ENCODE measurements at places on chromosomes 6 and 20. TPM values are rescaled to one million over a fixed set of nuclear protein-coding genes. Genes with fewer than 3 reads are reported as not detected.

- no peak for DNase-seq
- H3K36me3 ChIP-seq = no peaks in the 10 kb centered on the region
- no peak overlapping the region for H3K4me3 ChIP-seq
- no peaks in the 10 kb centered on the region for H3K4me1 ChIP-seq
- H3K27ac ChIP-seq = no peak overlapping the region
These were observed 18.5 kb downstream of the CUL9 start for GRCh38 chr6:43200541-43200940.

DNA sequence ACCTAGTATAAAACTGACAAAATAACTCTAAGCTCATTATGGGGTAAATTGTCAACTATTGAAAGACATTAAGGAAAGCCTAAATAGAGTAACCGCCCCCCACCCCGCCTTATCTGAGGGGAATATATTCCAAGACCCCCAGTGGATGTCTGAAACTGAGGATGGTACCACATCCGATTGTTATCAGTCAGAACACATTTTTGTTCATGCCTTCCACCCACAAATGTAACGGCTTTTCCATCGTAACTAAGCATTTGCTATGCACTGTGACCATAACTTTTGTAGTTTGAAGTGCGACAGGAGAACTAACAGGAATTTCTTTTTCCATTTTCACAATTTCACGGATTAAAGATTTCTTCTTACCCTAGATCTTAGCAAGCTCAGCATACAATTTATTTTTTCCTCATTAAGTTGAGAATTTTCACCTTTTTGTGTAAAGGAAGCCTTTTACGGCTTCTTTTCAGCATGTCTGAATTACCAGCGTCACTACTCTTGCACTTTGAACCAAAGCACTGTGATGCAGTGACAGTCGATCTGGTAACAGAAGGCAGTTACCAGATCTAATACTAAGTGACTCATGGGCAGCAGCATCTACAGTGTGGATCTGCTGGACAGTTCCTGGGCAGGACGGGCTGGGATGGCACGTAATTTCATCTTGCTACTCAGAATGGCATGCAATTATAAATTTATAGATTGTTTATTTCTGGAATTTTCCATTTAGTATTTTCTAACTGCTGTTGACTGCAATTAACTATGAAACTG, 11.8 kb downstream of the CFAP61 start:
- no peaks in the 10 kb centered on the region for H3K36me3 ChIP-seq
- no peak overlapping the region for H3K4me3 ChIP-seq
- H3K4me1 ChIP-seq = no peaks in the 10 kb centered on the region
- DNase-seq = no peak
- H3K27ac ChIP-seq = no peak overlapping the region
- H3K27me3 ChIP-seq = no peaks in the 10 kb centered on the region

GRCh38 chr20:54648421-54649142, 173.2 kb downstream of the DOK5 start:
- no peaks in the 10 kb centered on the region for H3K36me3 ChIP-seq
- no peak for DNase-seq
- no peak overlapping the region for H3K4me3 ChIP-seq

DNA sequence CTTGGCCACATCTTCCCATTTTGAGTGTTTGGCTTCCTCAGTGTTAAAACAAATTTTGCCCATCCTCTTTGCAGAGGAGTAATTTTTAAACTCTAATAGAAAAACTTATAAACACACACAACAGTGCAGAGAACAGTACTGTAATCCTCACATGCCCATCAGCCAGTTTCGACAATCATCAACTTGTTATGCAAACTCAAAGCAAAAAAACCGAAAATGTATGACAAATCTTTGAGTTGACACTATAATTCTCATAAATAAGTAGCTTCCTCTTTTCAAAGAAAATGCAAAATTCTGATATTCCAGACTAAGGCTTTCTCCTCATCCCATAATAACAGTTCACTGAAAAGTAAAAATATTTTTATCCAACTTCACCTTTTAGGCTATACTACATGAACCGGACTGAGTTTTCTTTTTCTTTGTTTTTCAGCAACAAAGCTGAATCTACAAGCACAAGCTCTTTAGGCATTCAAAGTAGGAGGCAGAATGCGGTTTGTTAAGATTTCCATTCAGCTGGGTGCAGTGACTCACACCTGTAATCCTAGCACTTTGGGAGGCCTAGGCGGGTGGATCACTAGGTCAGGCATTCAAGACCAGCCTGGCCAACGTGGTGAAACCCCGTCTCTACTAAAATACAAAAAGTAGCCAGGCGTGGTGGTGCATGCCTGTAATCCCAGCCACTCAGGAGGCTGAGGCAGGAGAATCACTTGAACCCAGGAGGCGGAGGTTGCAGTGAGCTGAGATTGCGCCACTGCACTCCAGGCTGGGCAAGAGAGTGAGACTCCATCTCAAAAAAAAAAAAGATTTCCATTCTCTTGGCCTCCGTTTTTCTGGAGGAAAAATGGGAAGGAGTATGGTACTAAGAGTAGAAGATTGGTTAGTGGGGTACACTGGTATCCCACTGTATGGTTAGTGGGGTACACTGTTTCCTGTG, 74.8 kb downstream of the GCNT2 start:
- DNase-seq = no peak
- no peak overlapping the region for H3K27ac ChIP-seq
- H3K36me3 ChIP-seq = no peaks in the 10 kb centered on the region
- H3K4me1 ChIP-seq = no peaks in the 10 kb centered on the region
- no peak overlapping the region for H3K4me3 ChIP-seq

DNA sequence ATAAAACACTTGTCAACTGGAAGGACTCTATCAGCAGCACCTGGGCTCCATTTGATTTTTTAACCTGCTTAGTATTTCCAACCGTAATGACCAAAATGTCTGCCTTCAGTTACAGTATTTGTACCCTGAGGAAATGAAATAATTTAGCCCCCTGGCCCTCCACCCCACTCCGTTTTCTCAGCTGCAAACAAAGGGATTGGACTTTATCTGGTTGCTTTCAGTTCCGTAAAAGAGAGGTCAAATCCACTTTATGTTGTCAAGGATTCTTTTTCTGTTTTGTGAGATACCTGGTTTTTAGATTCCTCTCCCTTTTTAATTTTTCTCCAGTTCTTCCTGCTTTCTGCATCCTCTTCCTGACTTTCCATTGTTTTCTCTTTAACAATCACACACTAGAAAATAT, 64.4 kb upstream of the BMP2 start:
- no peaks in the 10 kb centered on the region for H3K36me3 ChIP-seq
- no peak overlapping the region for H3K4me3 ChIP-seq
- peaks cover 3% of the 10 kb centered on the region for H3K27me3 ChIP-seq
- no peak overlapping the region for H3K27ac ChIP-seq

- no peaks in the 10 kb centered on the region for H3K36me3 ChIP-seq
- H3K4me1 ChIP-seq = no peaks in the 10 kb centered on the region
- H3K27ac ChIP-seq = no peak overlapping the region
These were observed 284.8 kb downstream of the BTBD9 start for GRCh38 chr6:38354905-38355304.

GRCh38 chr6:122733259-122733658, 46.3 kb upstream of the FABP7 start:
- H3K4me3 ChIP-seq = no peak overlapping the region
- no peak overlapping the region for H3K27ac ChIP-seq

GRCh38 chr20:35994994-35995453, 26.6 kb downstream of the CNBD2 start:
- no peaks in the 10 kb centered on the region for H3K36me3 ChIP-seq
- DNase-seq = peak; percentile 63
- no peak overlapping the region for H3K4me3 ChIP-seq

GRCh38 chr6:130513770-130514169, 148.0 kb downstream of the TMEM200A start:
- DNase-seq = no peak
- H3K4me3 ChIP-seq = no peak overlapping the region
- H3K4me1 ChIP-seq = peaks cover 35% of the 10 kb centered on the region
- peak overlapping the region; percentile 62 for H3K27ac ChIP-seq

GRCh38 chr20:58791286-58791685, 59.4 kb downstream of the GNAS-AS1 start:
- H3K36me3 ChIP-seq = no peaks in the 10 kb centered on the region
- no peak overlapping the region for H3K27ac ChIP-seq
- no peaks in the 10 kb centered on the region for H3K4me1 ChIP-seq
- H3K27me3 ChIP-seq = no peaks in the 10 kb centered on the region
- H3K4me3 ChIP-seq = no peak overlapping the region

- peak within 1 kb of the TSS; percentile 100 for H3K27ac ChIP-seq
These were observed at the start of gene HLA-F for GRCh38 chr6:29723262-29723665. Gene HLA-F, plus strand, starts transcription at chr6:29723434. Its CDS starts 30 bp downstream, at chr6:29723464.

DNA sequence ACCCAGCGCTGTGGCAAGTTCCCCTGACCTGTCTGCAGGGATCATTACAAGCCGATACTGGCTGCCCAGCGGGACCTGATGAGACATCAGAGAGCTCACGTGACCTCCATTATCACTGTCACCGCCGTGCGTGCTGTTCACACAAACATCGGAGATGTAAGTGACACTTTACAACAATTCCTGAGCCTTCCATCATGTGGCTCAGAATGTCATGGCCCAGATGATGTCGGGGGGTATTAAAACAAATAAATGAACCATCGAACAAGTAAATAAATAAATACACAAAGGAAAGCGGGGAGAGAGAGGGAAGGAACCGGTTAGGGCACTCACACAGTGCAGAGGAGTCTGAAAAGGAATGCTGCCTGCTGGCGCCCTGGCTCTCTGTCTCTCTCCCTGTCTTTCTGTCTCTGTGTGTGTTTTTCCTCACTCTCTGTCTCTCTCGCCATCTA, 195.1 kb downstream of the BMP7 start:
- H3K4me1 ChIP-seq = no peaks in the 10 kb centered on the region
- no peak overlapping the region for H3K4me3 ChIP-seq
- no peak overlapping the region for H3K27ac ChIP-seq
- H3K27me3 ChIP-seq = no peaks in the 10 kb centered on the region
- no peak for DNase-seq
- no peaks in the 10 kb centered on the region for H3K36me3 ChIP-seq

- H3K27ac ChIP-seq = no peak overlapping the region
- no peaks in the 10 kb centered on the region for H3K27me3 ChIP-seq
- H3K4me3 ChIP-seq = no peak overlapping the region
- H3K36me3 ChIP-seq = no peaks in the 10 kb centered on the region
- DNase-seq = no peak
- no peaks in the 10 kb centered on the region for H3K4me1 ChIP-seq
These were observed 122.3 kb downstream of the CCDC170 start for GRCh38 chr6:151616091-151616513.

GRCh38 chr20:60036746-60037499, 78.7 kb downstream of the CDH26 start:
- H3K27ac ChIP-seq = no peak overlapping the region
- no peaks in the 10 kb centered on the region for H3K27me3 ChIP-seq
- no peaks in the 10 kb centered on the region for H3K36me3 ChIP-seq
- DNase-seq = no peak
- H3K4me1 ChIP-seq = no peaks in the 10 kb centered on the region

- no peak overlapping the region for H3K4me3 ChIP-seq
- H3K4me1 ChIP-seq = no peaks in the 10 kb centered on the region
- no peaks in the 10 kb centered on the region for H3K27me3 ChIP-seq
- DNase-seq = no peak
- H3K36me3 ChIP-seq = no peaks in the 10 kb centered on the region
- no peak overlapping the region for H3K27ac ChIP-seq
These were observed 112.2 kb downstream of the LRFN2 start for GRCh38 chr6:40474937-40475336.

DNA sequence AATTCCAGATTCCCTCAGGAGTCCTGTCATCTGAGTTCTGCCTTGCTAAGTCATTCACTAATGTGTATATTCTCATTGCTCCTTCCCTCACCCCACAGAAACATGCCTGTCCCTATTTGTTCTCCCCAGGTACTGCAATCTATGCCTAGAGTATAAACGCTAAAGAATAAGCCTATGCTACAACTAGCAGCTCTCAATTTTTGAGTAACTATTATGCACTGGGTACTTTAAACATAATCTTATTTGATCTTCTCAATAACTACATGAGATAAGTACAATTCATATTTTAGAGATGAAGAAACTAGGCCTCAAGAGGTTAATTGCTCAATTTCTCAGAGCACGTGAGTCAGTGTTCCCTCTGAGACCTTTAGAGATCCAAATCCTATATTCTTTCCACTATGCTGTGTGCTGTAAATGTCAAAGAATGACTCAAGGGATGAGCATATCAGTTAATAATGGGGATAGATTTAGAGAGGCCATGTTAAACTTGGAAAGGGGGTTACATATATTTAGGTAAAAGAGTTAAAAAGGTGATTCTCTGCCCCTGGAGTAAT, 423.8 kb upstream of the ADGRB3 start:
- no peaks in the 10 kb centered on the region for H3K36me3 ChIP-seq
- no peaks in the 10 kb centered on the region for H3K27me3 ChIP-seq
- H3K4me3 ChIP-seq = no peak overlapping the region
- no peaks in the 10 kb centered on the region for H3K4me1 ChIP-seq
- H3K27ac ChIP-seq = no peak overlapping the region
- DNase-seq = no peak

Gene AGPAT4
- 12.6 TPM for total RNA-seq

Gene ARFRP1
- total RNA-seq = 62.7 TPM

Gene ASIP
- total RNA-seq = not detected

Gene TMEM200A
- 1.4 TPM for total RNA-seq

Gene ZGPAT
- total RNA-seq = 43.3 TPM

Gene IMPG1
- not detected for total RNA-seq

Gene NKX2-2
- total RNA-seq = not detected

Gene BPIFB1
- total RNA-seq = not detected

Gene IL17F
- not detected for total RNA-seq

Gene GTF3C6
- 33.5 TPM for total RNA-seq

All from naive thymus-derived CD4-positive, alpha-beta T cell (primary cell).